NCI-H526 (cell line): ENCODE measurements at places on chromosomes 16 and 17.
A peak's percentile ranks its signal among the peaks of the same experiment; 100 is the strongest.

DNA sequence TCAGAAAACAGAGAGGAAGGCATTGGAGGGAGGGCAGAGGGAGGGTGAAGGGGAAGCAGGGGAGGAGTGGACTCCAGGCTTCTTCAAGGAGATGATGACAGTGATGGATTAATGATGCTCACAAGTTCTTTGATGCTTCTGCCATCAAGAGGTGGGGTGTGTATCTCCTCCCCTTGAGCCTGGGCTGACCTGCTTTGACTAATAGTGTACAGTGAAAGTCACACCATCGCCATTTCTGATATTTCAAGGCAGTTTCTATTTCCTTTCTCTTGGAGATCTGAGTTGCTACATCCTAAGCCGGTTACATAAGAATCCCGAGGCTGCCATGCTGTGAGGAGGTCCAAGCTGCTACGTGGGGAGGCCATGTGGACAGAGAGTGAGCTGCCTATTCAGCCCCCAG lies 312.5 kb downstream of the MAF start:
- no peak for DNase-seq

DNA sequence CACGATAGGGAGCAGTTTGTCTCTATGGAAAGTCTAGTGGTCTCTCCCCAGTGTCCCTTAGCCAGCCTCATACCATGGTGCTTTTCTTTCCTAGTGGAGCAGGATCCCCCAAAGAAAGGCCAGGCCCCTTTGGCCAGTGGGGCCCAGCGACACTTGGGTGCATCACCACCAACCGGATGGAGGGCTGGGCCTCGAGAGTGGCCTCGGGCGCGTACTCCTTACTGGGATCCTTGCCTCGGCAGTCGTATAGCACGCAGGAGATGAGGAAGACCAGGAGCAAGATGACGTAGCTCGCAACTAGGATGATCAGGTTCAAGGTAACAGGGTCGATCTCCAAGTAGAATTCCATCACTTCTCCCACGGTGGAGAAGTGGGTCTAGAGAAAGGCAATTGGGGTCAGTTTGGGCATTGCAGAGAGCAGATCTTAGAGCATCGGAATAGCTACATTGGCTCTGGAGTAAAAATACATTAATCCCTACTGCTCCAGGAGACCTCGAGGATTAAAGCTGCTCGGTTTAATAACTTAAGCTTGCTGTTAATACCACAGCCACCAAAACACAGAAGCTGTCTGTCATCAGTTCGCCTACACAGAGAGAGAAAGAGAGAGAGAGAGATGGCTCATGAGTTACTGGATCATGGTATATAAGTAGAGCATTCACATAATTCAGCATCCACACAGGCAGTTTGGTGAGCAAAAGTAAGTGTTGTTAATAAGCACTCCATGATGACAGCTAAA lies at the start of gene SMIM36:
TSS of gene SMIM36 (minus strand) at position 467 of the 736 bp plus-strand sequence.
- DNase-seq = no peak

DNA sequence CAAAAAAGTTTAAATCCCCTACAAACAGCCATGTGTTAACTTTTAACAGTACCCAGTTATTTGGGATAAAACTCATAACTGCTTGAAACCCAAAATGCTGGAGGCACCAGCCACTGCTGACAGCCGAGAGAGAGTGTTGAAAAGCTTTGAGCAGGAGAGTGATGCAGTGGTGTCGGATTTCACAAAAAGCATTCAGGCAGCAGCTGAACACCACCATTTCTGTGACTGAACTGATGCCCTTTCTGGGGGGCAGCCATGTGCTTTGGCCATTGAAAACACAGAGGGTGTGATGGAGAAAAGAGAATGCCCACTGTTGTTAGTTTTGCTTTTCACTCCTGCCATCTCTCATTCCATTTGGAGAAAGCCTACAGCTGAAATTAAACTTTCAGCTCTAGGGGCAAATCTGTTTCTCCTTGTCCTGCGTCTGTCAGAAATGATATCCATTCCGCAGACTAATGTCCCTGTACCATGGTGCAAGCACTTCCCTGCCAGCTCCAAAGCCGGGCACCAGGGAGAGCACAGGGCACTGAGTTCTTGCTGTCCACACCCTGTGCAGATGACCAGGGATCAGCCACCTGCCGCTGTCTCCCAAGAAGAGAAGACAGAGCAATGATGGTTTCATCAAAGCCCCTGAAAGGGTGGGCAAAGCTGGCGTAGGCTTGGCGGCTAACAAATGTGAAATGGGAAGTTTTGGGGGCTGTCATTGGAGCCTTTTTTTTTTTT lies 16.6 kb upstream of the MLYCD start:
- no peak for DNase-seq

- DNase-seq = no peak
These were observed 339.0 kb downstream of the MAF start for GRCh38 chr16:79261481-79261940.

GRCh38 chr16:30603945-30604315 lies 6.3 kb downstream of the ZNF689 start:
- no peak for DNase-seq

GRCh38 chr16:9148374-9149015 lies 57.1 kb downstream of the HAPSTR1 start:
- peak; percentile 19 for DNase-seq

- no peak for DNase-seq
These were observed 358.5 kb upstream of the ERCC4 start for GRCh38 chr16:13561291-13562070.

DNA sequence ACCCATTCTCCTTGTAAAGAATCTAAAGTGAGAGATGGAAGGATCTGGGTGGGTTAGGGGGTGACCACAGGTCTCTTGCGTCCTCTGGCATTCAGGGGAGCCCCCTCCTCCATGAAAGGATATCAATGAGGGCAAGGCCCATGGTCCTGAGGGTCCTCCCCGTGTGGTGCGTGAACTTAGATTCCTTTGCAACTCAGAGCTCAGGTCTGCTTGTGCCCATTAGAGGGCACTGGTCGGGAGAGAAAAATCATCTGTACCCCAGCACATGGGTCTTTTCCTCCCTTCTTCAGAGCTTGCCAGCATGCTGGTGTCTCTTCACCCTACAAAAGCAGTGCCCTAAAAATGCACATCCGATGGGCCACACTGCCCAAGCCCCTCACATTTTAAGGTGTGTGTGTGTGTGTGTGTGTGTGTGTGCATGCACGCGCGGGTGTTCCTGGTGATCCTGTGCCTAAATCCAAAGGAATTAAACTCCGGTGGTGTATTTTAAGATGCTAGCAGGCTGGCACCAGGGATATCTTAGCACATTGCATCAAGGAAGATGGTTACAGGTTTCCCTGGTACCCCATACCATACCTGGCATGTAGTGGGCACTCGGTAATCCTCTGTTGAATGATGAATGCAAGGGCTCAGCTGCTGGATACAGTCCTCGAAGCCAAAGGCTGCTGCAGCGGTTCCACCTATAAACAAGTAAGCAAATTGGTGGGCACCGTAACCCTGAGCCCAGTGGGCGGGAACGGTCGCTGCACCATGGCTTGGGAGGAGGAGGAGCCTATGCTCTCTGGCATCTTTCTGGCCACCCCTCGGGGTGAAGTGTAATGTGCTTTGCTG lies 4.7 kb downstream of the C1QTNF1 start:
- peak; percentile 29 for DNase-seq

DNA sequence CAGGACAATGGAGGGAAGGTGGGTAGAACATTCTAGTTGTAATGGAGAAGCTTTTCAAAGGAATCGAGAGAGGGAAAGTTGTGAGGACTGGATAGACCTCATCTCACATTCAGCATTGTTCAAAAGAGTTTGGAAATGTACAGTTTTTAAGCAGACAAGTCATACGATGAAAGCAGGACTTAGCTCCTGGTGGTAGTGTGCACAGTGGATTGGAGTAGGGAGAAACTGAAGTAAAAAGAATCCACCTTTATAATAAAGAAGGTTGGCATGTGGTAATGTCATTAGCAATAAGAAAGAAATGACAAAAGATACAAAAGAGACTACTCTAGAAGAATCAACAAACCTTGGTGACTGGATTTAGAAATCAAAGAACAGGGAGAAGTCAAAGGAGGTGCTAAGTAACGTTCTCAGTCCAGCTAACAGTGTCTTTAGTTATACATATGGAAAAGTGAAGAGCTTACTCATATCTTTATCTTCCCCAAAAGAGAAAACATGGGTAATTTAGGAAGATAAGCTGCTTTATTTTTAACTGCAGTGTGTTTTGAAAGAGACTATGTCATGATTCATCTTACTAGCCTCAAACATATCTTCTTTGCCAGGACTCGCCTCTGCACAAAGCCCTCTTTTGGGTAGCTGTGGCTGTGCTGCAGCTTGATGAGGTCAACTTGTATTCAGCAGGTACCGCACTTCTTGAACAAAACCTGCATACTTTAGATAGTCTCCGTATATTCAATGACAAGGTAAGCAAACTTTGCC lies 18.7 kb upstream of the EVI2A start:
- no peak for DNase-seq

DNA sequence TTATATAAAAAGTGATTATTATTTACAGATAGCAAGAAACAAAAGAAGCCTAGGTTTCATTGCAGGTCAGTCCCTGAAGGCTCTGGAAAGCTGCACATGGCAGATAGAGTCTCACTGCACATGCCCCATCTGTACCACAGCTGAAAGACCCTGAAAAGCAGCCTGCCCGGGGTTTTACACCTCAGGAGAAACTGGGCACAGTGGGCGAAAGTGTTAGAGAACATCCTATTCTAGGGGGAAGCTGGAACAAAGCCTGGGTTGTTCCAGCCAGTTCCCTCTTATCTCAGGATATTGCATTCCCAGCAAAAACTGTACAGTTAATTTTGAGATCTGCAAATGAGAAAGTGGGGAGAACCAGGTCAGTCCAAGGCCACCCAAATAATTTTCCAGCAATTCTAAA lies 419.7 kb downstream of the CNTNAP4 start:
- DNase-seq = no peak

GRCh38 chr17:13626703-13627102 lies 25.0 kb upstream of the HS3ST3A1 start:
- no peak for DNase-seq

DNA sequence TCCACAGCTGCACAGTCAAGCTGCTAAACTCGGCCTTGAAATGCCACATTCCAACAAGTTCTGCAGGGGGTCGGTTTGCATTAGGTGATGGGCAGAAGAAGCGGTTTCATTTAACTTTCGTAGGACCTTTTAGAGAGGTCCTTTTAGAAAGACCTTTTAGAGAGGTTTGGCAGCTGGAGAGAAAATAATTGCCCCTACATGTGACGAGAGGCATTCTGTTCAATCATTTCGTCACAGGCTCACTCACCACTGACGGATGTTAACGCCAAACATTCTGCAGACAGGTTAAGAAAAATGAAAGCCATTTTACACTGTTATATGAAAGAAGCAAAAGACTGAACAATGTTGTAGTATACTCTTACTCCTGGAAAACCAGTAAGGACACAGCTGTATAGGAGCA lies 76.5 kb upstream of the ZNF423 start:
- DNase-seq = no peak

DNA sequence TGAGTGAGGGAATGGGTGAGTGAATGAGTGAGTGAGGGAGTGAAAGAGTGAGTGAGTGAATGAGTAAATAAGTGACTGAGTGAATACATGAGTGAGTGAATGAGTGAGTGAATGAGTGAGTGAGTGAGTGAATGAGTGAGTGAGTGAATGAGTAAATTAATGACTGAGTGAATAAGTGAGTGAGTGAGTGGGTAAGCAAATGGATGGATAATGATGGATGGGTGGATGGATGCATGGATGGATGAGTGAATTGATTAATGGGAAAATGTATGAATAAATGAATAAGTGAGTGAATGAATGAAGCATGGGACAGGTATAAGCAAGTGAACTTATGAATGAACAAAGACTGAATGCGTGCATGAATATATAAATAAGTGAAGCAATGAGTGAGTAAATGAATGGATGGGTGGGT lies 25.4 kb downstream of the TMEM114 start:
- DNase-seq = no peak

DNA sequence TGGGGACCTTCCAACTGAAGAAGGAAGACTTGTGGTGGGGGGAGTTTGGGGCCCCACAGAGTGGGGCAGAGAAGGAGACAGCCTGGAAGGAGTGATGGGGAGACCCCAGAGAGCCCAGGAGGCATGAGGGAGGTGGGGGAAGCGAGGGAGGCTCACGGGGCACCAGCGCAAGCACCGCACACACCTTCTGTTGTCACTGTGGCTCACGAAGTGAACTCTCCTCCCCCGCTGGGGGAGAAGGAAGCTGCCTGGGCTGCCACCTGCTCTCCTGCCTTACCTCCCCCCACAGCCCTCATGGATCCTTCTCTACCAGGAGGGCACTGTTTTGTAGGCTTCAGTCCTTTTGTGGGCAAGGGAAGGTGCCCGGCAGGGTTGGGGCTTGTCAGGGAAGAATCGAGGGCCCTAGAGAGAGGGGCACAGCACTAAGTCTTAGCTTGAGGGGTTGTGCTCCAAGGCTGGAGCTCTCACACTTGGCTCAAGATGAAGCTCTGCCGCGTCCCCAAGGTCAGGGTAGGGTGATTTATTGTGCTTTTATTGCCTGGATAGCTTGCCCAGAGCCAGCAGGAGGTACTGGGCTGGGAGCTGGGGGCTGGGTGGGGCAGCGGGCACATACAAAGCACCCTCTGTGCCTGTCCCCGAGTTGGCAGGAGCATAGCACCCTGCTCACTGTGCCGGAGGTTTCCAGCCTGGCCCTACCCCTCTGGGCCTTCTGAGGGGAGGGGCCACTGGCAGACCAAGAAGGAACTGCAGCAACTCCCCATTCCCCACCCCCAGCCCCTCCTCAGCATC lies 4.6 kb upstream of the STARD3 start:
- DNase-seq = peak; percentile 24

DNA sequence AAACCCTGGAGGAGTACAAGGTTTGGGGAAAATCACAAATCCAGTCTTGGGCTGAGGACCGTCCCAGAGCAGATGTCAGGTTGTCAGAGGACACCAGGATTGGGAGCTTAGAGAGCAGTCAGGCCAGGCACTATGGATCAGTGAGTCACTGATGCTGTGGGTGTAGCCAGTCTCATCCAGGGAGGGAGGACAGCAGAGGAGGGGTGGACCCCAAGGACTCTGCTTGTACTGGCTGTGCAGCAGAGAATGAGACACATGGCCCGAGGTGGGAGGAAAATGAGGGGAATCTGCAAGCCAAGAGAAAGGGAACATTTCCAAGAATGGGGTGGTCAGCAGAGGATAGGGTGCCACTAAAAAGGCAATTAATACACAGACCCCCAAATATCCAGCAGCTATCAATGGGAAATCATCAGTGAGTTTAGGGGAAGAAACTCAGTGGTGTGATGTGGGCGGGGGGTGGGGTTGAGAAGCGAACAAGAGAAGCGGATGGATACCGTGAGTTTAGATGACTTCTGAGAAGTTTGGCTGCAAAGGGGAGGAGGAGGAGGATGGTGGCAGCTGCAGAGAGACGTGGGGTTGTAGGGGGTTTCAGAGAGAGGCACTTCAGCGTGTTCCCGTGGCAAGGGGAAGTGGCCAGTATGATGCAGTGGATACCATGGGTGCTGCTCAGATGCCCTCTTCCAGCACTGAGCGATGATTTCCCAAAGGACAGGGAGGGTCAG lies 43.9 kb downstream of the ARHGAP27 start:
- no peak for DNase-seq
